ENCODE measurements at places on chromosomes 3 and 15.
A peak's percentile ranks its signal among the peaks of the same experiment; 100 is the strongest.

DNA sequence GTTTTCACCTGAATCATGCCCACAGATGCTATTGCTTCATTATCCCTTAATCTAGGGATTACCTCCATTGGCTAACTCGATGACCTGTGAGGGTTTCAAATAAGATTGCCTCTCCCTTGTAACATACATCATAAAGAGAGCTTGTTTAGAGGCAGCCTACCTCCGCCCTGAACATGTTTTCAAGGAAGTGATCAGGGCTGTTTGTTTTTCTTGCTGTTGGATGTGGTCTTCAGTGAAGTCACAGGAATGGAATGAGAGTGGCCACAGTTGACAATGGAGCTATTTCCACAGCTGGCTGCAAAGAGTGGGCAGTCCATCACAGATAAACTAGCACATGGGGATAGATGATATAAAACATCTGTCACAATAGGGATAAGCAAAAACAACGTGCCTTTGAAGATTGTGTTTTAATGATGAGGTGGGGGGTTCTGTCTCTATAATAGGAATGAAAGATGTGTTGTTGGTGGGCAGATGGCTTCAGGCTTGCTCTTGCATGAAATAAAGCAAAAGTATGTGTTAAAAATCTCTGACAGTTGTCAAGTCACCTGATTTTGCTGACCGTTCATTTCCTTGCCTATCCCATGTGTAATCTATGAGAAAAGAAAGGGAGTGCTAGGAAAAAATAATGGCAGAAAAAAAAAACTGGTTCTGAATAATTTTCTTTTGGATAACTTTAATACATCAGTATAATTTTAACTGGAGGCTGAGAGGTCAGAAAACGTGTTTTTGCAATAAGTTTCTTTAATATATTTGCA, 642.3 kb downstream of the RBMS3 start:
- DNase-seq = no peak

DNA sequence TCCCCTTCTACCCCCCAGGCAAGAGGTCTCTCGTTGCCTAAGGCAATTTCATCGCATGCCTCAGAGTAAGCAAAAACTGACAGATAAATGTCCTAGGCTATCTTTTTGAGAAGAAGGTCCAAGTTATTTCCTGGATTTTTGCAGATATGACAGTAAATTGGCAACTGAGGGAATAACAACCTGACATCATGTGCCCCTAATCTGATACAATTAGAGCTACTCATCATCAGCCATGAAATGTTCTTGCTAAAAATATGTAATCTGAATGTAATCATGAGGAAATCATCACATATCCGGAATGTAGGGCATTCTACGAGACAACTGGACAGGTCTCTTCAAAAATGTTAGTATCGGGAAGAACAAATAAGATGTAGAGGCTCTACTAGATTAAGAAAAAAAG, 44.1 kb downstream of the TNIK start:
- peak; percentile 70 for DNase-seq

GRCh38 chr3:102089239-102089638, 239.9 kb downstream of the NFKBIZ start:
- no peak for DNase-seq

DNA sequence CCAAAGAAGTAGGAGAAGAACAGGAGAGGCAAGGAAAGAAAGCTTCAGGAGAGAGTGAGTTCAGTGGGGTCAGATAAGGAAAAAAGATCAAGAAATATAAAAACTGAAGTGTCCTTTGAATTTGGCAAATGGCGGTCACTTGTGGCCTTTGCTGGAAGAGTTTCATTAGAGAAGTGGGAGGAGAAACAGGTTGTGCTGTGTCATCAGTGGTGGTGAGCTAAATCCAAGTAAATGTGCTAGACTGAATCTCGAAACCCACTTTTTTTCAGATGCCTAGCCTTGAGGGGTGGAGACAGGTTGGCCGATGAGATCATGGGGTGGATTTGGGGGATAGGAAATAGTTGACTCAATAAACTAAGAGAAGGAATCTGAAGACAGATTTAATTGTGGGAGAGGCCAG, 43.7 kb downstream of the CHRD start:
- no peak for DNase-seq

- DNase-seq = no peak
Observed at GRCh38 chr3:106341087-106341486, 472.3 kb upstream of the CBLB start.
